Hypothalamus (tissue), 51 donors: ENCODE measurements at places on chromosomes 6 and 20.

- DNase-seq: no peak
These were observed 152.7 kb upstream of the ENPP5 start for GRCh38 chr6:46323312-46323965.

DNA sequence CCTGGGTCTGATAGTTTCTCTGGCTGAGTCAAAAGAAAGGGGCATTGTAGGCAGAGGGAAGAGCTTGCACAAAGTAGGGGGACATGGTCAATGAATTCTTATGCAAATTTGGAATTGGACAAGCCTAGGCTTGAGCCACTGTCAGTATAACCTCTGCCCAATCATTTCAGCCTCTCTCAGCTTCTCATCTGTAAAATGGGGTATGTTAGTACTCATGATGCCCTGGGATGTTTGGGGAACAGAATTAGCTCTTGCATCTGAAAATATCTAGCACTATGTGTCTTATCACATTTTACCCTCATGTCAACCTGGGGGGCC, 148.6 kb downstream of the DHX35 start:
- DNase-seq: no peak

GRCh38 chr20:38199501-38200390, 34.7 kb upstream of the TGM2 start:
- no peak for DNase-seq

DNA sequence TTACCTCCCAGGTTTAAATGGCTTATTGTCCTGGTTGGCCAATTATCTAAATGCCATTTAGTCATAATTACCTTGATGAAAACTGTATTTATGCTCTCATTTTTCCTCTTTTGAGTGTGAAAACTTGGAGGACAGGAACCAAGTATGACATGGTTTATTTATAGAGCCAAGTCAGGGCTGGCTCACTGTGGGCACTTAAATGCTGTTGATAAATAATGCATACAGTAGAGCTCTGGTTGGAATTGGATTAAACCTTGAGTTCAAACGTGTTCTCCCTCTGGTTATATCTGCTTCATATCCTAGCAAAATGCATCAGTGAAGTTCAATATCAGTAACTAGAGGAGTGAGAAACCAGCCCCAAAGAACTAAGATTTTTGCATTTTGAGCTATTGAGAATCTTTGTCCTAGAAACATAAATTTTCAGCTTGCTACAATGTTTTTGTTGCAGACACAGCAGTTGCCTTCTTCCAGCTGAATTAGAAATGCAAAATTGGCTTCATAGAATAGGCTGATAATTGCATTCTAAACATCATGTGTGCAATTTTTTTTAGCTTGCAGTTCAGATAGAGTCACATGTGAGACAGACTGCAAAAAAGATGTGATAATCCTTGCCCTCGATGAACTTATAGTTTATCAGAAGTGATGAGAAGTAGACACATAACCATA, 255.8 kb downstream of the BTBD3 start:
- DNase-seq: no peak

DNA sequence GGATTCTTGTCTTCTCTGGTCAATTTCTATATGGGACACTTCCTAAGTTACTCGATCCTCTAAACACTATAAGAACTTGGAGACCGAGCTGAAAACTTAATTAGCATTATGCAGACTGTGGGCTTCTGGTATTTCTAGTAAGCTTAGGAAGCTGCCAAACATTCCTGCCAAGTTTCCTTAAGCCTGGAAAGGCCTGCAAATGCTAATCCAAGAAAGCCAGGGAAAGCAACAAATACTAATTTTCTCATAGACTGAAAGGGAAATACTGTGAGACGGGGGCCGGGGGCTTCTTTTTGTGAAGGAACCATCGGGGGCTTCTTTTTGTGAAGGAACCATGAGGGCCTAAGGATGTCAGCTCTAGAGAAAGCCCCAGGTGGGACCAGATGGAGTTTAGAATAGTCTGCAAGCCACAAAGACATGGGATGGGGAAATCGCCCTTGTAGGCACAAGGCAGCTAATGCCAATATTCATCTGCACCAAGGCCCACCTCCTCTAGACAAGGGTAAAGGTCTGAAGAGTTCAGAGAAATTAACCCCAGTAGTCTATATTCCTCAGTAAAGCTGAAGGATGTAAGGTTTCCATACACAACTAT, 332.4 kb upstream of the PRDM1 start:
- no peak for DNase-seq

DNA sequence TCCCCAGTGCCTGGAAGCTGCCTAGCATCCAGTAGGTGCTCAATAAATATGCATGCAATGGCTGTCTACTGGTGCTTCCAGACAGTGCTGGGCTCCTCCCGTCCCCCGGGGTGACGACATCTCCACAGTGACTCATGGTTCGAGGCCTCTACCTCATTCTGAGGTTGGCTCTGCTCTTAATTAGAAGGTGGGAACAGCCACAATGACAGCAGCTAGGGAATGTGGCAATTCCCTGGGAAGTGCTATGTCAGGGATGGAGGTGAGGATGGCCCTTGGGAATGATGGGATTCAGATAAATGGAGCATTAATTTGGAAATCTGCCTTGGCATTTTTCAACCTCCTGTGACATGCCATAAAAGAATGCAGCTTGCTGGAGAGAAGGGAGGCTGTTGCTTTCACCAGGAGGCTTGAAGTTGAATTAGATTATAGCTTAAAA, 43.5 kb upstream of the NFATC2 start:
- DNase-seq: no peak

GRCh38 chr20:47981222-47981621, 195.9 kb upstream of the SULF2 start:
- DNase-seq: no peak

DNA sequence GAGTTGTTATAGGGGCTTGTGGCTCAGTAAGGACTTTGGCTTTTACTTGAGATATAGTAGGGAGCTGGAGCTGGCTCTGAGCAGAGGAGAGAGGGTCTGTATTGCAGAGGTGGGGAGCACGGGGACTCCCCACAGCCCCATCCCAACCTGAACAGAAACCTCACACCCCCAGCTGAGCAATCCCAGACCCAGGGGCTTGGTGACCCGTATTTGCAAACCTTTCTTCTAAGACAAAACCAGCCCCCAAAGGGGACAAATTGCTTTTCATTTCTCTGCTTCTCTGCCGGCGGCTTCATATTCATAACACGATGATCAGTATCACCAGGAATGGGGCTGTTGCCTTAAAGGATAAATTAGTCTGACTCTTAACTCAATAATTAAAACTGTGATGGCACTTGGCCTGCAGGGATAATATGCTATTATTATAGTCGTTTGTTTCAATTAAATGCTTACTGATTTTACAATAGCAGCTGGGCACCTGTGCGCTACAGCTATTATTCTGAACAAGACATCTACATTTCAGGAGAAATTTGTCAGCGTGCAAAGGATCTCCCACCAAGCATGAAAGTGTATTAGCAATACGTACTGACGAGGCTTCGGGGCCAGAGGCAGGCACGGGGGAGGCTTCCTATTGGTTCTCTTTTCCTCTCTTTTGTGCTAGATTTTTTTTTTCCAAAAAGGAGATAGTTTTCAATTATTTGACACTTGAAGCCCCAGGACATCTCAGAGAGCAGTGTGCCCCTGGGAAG, 118.1 kb downstream of the TOX2 start:
- DNase-seq: no peak

GRCh38 chr6:107817784-107818183, 6.3 kb downstream of the SCML4 start:
- DNase-seq: no peak

- no peak for DNase-seq
These were observed 7.0 kb upstream of the DSTN start for GRCh38 chr20:17562804-17563305.

- DNase-seq: no peak
These were observed 64.0 kb downstream of the KIF13A start for GRCh38 chr6:17923401-17923863.
